Stimulated activated CD4-positive, alpha-beta T cell treated with anti-CD3 and anti-CD28 coated beads, TNF-alpha, amount 100 ng/mL, for 1 hour (primary cell): ENCODE measurements at places on chromosomes 1 and 21.

GRCh38 chr21:26148840-26149354, 21.7 kb downstream of the APP start:
- no peak for DNase-seq

DNA sequence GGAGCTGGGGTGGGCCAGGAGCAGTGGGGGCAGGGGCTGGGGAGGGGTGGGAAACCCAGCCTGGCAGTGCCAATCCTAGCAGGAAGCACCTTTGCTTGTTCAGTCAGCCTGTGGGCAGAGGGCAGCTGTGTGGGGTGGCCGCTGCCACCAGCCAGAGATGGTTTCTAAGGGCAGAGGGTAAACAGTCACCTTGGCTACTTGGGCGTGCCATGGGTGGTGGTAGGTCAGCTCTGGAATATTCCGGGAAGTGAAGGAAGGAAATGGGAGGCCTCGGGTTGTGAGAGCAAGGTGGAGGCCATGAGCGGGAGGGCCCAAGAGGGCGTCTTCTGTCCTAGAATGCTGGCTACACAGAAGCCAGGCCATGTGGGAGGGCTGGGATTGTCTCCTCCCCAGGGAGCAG, 20.7 kb upstream of the WNT4 start:
- no peak for DNase-seq

GRCh38 chr1:230498704-230499103, 72.6 kb upstream of the PGBD5 start:
- DNase-seq: no peak

DNA sequence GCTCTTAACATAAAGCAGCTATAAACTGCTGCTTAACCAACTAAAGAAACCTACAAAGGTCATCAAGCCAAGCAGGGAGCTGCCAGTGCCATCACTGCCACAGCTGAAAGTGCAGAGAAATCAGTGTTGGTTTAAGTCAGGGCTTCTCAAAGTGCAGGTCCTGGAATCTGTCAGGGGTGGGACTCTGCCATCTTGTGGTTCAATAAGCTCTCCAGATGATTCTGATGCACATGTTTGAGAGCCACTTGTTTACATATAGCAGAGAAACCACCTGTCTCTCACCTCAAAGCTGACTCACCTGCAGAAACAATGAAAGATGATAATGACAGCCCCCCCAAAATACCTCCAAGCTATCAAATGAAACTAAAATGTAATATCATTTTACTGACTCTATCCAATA, 49.3 kb downstream of the SH3GLB1 start:
- no peak for DNase-seq

GRCh38 chr1:161260376-161261260, 2.1 kb downstream of the PCP4L1 start:
- DNase-seq: no peak

GRCh38 chr21:34043333-34043732, 30.0 kb upstream of the MRPS6 start:
- no peak for DNase-seq

- DNase-seq: no peak
Measured at GRCh38 chr1:164914208-164914607, 355.2 kb downstream of the PBX1 start.

GRCh38 chr1:87678266-87678665, 349.6 kb downstream of the LMO4 start:
- DNase-seq: no peak

DNA sequence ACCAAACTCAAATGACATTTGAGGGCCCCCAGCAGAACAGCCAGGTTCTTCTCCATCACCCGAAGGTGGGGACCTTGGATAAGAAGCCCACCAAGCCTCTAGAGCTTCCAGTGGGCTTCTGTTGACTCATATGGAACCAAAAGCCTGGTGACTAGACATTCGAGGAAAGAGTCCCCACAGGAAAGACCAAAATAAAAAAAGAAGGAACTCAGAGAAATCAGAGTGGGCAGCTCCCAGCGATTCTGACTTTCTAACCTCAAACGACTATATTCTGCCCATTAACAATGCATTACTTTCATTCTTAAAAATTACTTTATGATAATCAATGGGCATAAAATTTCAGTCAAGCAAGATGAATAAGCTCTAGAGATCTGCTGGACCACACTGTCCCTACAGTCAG, 9.6 kb upstream of the CHIT1 start:
- no peak for DNase-seq

DNA sequence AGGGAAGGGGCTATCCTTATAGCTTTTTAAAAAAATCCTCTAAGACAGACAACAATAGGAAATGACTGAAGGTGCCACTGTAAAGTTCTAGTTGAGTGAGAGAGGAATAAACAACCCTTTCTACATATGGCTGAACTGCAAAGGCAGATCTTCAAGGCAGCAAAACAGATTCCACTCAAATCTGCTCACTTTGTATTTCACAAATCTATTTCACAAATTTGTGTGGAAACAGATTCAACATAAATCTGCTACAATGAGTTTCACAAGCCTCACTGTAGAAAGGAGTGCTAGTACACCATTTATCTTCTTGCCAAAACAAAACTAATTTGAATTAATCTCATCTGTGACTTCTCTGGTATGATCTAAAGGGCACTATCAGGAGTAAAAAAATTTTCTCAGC, 451.3 kb downstream of the PLA2G4A start:
- no peak for DNase-seq

- no peak for DNase-seq
Measured at GRCh38 chr1:110040548-110040947, 6.1 kb downstream of the STRIP1 start.

GRCh38 chr1:69540052-69540451, 27.7 kb upstream of the LRRC7 start:
- no peak for DNase-seq

- no peak for DNase-seq
Measured at GRCh38 chr1:234773936-234774677, 164.1 kb upstream of the IRF2BP2 start.

GRCh38 chr1:39671433-39671792, 494 bp downstream of the NT5C1A start:
- no peak for DNase-seq

GRCh38 chr1:198726455-198726854, 87.6 kb downstream of the PTPRC start:
- DNase-seq: no peak

DNA sequence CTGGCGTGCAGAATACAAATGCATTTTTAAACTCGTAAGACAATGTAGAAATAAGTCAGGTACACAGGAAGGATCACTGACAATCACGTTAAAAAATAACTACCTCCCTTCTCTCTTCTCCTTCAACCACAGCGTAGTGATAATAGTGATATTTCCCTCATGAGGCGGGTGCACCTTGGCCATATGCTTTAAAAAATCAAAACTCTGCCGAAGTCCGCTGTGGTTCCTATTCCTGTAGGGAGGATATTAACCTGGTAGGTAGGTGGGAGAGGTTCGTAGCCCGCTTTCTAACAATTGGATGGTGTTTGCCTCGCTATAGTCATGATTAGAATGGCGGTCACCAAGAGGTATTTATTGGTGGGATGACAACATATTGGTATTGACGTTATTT, 732 bp downstream of the GREM2 start:
- no peak for DNase-seq

- DNase-seq: no peak
Measured at GRCh38 chr21:38297194-38297631, 40.4 kb downstream of the KCNJ15 start.

DNA sequence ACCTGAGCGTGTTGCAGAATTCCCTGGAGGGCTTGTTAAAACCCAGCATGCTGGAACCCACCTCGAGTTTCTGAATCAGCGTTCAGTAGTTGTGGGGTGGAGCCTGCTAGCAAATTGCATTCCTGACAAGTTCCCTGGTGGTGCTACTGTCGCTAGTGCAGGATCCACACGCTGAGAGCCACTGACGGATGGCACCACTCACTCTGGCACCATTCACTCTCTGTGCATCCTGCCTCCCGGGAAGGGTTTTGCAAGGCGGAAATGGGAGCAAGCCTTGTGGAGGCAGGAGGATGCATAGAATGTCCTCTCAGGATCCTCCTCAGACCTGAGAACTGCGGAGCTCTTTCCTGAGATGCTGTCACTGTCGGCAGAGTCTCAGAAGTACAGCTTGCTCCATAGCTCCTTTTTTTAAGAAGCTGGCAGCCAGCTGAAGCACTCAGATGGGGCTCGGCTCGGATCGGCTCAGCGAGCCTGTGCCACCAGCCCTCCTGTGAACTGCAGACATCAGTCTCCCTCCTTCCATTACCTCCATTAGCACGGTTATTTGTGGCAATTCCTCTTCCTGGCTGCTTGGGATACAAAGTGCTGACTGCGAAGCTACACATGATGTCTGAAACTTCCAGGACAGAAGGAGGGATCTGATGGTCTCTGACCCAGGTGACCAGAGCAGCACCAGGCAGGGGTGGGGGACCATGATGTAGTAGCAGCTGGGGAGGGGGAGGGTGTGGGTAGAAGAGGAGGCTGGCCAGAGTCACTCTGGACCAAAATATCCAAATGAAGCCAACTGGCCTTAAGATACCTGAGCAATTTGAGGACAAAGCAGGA, 89.6 kb downstream of the C1orf94 start:
- no peak for DNase-seq

DNA sequence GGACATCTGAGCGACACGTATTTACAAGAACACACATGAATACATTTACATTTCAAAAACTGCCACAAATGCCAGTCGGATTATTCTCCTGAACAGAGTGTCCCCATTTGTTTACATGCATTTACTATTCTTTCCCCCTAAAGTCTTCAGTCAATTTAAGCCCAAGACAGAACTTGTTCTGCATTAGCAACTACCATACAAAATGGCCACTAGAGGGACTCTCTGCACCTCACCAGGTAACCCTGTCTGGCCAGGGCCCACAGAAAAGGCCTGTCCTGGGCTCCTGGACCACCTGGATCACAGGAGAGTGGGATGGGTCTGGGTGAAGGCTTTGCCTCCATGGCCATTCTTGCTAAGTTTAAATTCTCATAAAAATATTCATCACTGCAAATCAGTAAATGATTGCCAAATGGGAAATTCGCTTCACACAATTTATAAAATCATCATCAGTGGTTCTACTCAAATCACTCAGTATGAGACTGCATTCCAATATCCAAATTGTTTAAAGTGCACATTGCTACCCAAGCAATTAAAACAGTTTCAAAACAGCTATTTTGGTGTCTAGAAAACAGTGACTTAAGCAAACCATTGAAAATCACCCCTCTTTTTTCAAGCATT, 12.5 kb upstream of the GUCA2A start:
- no peak for DNase-seq

- DNase-seq: no peak
Measured at GRCh38 chr1:167457936-167458584, 60.3 kb downstream of the CD247 start.

DNA sequence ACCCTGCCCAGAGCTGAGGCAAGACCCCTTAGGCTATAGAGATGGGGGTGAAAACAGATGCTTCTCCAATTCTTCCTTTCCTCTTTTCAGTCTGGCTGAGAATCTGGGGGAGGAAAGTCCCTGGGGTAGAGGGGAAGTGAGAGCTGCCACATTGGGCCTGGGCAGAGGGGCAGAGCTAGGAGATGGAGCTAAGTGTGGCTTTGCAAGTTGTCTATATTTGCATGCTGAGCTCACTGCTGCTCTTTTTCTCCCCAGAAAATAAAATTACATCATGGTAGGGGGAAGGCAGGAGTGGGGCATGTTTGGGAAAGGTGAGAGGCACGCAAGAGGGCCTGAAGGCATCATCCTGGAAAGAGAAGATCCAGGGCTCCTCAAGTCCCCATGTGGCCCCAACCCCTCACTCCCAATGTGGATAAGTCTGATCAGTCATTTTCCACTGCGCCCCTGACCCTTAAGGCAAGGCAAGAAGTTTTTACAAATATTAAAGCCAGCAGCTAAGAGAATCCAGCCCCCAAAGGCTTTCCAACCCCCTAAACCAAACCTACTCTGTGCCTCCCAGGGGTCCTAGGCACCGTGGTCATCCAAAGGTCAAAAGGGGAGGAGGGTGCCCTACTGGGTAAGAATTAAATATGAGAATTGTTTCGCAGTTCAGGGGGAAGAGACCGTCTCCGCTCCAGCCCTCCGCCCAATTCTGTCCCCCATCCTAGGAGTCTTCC, 500 bp upstream of the PEA15 start:
- DNase-seq: no peak

- DNase-seq: no peak
Measured at GRCh38 chr1:204320382-204320804, 39.3 kb downstream of the PLEKHA6 start.

- no peak for DNase-seq
Measured at GRCh38 chr1:195608883-195609282, 999.4 kb downstream of the KCNT2 start.

- no peak for DNase-seq
Measured at GRCh38 chr1:100443811-100444571, 91.7 kb downstream of the CDC14A start.

DNA sequence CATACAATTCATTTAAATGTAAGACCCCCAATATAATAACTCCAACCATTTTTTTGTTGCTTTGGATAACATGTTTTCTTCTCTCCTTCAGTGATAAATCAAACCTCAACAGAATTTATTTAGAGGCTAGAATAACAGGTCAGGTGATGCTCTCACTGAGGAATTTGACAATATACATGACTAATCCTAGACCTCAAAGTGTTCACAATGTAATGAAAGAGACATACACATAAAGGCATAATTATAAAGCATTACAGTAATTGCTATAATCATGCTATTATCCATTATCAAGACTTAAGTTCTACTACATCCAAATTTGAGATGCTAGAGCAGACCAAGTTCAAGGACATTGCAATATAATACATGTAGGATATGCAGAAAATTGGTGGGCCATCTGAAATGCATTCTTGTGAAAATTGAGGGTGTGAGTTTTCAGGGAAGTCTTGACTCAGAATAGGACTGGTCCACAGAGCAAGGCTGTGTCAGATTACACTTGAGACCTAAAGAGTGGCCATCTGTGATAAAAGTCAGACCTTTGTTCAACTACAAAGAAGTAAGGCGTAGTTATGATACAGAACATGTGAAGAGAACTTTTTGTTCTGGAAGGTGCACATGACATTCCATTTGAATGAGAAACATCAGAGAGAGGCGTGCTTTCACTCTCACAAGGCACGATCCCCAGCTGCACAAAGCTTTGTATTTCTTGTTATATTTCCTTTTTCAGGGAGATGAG, 45.5 kb downstream of the UTP25 start:
- no peak for DNase-seq

DNA sequence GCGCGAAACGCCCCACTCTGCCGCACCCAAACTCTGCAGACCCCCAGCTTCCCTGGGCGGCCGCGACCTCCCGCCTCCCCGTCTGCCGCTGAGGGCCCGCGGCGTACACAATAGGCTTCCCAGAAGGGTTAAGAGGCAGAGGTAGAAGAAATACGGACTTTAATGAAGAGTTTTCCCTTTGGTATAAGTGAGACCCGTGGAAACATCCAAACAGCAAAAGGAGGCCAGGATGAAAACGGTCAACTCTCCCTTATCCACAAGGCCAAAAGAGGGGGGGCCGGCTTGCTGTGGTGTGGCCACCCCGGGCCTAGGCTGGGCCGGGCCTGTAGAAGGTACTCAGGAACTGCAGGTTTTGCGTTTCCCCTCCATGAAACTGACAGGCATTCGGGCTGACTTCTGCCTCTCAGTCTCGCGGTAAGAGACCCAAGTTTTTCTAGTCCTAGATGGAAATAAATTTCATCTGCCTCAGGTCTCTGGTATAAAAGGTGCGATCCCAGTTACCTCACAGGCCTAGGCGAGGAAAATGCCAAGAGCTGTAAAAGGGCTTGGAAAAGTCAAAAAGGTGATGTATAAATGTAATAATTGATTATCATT, 671 bp upstream of the PYGO2 start:
- DNase-seq: no peak

GRCh38 chr1:227174164-227174563, 144.1 kb downstream of the CDC42BPA start:
- no peak for DNase-seq

GRCh38 chr1:44103270-44104131, 15.1 kb upstream of the KLF17 start:
- DNase-seq: no peak
